ENCODE measurements at places on chromosomes 7 and 10.

DNA sequence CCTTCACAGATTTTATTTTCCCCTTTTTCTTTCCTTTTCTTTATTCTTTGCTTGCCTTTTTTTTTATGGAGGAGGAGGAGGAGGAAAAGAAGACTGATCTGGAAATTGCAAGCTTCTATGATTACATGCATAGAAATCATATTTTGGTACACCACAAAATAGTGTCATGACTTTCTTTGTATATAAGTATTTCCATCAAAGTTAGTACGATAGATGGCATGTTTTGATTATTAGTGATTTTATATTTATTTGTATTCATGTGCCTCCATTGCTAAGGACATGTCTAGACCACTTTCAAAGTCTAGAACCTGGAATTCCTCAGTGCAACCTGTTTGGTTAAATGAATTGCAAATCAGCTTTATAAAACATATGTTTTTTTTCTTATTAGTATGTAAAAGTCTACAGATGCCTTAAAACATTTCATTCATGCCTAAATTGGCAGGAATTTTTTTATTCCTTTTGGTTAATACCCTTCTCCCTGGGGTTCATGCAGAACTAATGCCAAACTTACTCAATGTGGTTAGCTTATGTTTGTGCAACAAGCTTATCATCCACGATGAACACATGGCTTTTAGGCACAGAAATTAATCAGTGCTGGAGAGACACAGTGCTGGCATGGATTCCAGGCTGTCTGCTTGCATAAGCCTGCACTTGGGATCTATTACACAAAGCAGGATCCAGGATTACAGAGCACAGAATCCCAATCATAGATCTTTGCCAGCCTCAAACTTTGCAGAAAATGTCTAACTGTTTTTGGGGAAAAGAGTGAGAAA, 213.1 kb downstream of the CHRM2 start:
- DNase-seq = no peak

DNA sequence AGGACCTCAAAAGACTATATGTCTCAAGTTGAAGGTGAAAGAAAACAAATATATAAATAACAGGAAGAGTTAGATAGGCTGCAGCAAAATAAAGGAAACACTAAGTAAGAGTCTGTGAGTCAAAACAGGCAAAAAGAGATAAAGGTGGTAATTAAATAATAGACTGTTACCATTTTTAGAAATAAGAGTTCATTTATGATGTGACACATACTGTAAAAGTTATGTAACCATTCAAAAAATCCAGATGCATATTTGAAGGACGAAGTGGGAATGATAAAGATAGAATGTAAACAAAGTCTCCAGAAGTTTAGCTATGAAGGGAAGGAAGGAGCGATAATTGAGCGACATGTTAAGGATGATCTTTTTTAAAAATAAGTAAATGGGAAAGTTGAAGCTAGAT, 50.5 kb downstream of the HECTD2 start:
- no peak for DNase-seq

DNA sequence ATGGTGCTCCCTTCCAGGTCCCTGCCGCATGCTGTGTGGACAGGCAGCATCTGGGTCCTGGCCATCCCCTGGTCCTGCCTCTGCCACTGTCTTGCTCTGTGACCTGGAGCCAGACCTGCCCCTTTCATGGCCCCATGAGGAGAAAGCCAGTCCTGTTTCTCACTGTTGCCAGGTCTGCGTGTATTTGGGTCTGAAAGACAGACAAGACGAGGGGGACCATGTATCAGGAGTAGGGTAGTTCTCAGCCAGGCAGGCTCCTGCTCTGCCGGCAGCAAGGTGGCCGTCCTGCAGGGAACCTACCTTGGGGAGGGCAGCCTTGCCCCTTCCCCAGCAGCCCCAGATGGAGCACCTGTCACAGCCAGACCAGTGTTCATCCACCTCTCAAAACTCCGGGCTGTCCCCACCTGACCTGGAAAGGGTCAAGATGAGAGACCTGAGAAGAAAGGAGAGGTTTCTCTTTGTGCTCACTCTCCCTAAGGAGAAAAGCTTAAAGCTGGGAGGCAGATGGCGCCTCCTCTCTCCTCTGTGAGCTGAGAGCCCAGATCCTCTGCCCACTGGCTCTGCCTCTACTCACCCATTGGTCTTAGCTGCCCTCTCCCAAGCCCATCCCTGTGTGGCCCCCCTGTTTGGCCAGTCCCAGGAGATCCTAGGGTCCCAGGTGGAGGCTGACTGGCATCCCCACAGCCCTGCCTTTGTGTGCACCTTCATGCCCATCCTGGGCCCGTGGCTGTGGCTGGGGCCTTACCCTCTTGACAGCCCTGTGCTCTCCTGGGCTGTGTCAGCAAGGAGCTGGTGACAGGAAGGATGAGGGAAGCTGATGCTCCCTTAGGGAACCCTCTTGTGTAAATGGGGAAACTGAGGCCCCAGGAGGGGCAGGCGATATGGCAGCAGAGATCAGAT, 116.1 kb upstream of the PCBD1 start:
- DNase-seq = no peak

DNA sequence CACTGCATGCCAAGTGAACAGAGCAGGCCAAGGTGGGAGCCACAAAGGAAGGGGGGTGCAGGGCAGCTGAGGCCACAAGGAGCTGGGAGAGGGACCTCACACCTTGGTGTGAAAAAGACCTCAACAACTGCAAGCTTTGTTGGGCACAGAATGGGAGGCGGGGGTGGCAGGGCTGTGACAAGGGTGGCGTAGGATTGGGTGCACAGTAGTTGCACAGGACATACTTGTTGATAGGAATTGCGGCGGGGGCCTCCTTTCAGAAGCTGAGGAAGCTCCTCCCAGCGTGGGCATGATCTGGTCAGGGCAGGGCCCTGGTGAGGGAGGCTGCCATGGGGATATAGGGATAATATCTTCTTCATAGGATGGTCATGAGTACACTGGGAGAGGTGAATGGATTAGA, 25.8 kb downstream of the POLL start:
- DNase-seq = no peak

DNA sequence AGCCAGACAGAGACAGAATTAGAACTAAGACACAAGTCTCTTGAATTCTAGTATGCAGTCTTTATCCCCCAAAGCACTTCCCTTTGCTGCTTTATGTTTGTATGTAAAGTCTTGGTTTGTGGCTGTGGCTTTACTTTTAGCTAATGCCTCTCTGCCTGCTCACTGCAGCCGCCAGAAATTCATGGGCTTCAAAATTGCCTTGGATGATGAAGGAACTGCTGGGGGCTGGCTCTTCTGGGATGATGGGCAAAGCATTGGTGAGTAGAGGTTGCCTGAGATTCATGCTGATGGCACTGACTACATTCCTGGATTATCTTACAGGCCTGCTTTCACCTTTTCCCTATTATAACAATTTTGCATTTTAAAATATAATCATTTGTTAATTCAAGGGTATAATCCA, 10.9 kb upstream of the MGAM2 start:
- no peak for DNase-seq

DNA sequence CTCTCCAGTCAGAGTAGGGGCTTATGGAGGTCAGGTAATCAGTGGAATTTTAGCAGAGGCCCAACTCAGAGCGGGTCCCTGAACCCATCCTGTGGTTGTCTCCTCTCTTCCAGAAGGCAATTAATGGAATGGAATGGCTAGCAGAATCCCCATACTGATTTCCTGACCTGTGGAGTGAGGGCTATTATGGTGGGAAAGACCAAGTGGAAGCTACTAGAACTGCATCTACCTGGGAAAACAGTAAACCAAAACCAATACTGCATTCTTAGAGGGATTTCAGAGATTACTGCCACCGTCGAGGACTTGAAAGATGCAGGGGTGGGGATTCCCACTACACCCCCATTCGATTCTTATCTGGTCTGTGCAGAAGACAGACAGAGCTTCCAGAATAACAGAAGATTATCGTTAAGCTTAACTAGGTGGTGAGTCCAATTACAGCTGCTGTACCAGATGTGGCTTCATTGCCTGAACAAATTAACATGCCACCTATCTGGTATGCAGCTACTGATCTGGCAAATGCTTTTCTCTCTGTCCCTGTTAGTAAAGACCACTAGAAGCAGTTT, 73.2 kb downstream of the LMBR1 start:
- DNase-seq = no peak

- DNase-seq = no peak
These were observed 86.3 kb downstream of the PALS2 start for GRCh38 chr7:24659505-24659904.
